Panc1 (cell line): ENCODE measurements at places on chromosomes 1 and 21.

DNA sequence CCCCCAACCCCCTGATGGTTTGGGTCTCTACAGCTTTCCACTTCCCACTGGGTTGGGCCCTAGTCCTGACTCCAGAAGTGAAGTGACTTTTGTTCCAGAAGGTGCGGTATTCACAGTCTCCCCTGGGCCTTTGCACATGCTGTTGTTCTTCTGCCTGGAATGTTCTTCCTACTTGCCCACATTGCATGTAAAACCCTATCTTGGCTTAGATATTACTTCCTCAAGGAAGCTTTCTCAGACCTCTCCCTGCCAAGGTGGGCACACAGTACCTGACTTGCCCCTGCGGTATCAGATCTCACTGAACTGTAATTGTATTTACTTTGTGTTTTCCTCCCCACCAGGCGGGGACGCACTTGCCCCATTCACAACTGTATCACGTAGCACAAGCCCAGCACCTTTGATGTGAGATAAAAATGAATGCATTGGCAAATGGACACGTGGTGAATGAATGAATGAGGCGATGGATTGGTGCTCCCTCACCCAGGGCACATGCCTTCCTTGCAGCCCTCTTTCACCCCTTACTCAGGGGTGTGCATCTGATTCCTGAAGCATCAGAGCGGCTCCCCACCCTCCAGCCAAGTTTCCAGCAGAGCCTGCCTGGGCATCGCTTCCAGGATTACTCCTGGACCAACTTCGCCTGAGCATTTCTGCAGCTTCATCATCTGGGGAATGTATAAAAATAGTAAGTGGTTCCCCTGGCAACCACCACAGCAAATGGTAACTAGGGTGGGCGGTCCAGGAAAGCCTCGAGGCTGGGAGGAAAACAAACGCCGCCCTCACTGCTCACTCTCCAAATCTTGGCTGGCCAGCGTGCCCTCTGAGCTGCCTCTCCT, 19.8 kb downstream of the NENF start:
- no peak for DNase-seq

GRCh38 chr21:43956019-43956669, 56.0 kb upstream of the TRAPPC10 start:
- DNase-seq = no peak

DNA sequence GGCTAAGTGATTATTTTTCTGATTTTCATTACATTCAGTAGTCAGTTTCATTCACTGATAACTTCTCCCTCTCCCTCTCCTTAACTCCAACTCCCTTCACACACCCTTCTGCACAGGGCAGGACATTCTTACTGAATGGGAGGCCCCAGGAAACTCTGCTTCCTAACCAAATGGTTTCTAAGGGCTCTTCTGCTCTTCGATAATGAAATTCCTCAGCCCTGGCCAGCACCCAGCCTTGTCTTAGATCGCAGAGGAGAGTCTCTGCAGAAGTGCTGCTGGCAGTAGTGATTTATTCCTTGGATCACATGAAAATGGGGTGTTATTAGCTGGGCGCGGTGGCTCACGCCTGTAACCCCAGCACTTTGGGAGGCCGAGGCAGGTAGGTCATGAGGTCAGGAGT, 16.4 kb downstream of the PLEKHM2 start:
- no peak for DNase-seq

GRCh38 chr1:201599548-201599947, 60.6 kb downstream of the NAV1 start:
- DNase-seq = no peak

DNA sequence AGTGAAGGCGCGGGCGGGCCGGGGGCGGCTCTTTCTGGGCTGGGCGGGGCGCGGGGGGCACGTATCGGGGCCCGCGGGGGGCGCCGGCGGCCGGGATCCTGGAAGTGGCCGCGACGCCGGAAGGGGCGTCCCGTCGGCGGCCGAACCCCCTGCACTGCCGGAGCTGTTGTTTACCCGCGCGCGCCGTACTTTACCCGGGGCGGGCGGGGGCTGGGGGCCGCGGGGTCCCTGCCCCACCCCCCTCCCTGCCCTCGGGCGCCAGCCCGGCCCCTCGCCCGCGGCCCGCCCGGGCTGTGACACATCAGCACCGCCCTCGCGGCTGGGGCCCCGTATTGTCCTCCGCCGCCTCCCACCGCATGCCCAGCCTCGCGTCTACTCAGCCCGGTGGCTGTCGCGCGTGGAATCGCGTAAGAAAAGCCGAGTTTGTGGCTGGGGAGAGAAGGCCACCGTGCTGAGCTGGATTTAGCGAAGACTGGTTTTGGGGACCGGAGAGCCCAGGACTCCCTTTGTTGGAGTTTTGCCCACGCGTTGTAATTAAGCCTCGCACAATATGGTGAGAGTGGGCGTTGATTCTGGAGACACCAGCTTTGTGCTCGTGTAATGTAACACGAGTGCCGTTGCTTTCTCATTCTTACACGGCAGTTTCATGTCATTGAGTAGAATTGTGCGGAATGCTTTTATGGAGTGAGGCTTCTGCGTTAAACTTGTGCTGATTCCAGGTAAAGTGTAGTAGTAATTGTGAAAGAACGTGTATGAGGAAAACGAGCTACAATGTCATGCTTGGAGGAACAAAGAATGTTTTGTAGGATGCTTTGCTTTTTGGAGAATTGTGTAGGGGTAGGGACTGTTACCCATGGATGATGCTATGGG, 559 bp downstream of the BACH1 start:
- no peak for DNase-seq

GRCh38 chr1:202411422-202411821, 62.9 kb downstream of the PPP1R12B start:
- DNase-seq = no peak

- DNase-seq = no peak
Observed at GRCh38 chr1:27478098-27478497, 11.9 kb downstream of the WASF2 start.

- no peak for DNase-seq
Observed at GRCh38 chr1:96544831-96545221, 176.8 kb upstream of the PTBP2 start.

- no peak for DNase-seq
Observed at GRCh38 chr1:17350083-17350482, 21.9 kb upstream of the PADI6 start.

DNA sequence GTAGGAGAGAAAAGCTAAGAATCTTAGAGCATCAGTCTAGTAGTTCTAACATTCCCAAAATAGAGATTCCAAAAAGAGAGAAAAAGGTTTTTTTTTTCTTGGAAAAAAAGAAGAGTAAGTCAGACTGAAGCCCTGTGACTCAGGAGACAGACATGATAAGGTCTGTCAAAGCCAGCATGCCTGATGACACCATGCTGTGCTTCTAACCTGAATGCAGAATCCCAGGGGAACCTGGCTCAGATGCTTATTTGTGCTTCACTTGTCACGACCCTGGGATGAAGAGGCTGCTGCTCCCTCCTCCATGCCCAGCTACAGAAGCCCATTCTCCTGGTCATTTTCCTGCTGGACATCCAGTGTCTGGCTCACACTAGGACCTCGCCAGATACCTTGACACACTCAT, 44.3 kb downstream of the ERICH3 start:
- no peak for DNase-seq

DNA sequence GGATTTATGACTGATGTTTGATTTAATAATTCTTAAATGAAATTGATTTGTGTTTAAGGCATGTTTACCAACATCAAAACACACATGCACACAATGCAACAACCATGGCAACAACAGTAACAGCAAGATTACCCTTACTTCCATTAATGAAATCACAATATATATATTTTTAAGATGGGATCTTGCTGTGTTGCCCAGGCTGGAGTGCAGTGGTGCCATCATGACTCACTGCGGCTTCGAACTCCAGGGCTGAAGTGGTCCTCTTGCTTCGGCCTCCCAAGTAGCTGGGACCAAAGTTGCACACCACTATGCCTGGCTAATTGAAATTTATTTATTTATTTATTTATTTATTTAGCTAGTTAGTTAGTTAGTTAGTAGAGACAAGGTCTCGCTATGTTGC, 27.7 kb downstream of the NEK7 start:
- no peak for DNase-seq
